Right ventricle myocardium superior (tissue), 1 donor: ENCODE measurements at places on chromosomes 3 and 15. TPM values are rescaled to one million over a fixed set of nuclear protein-coding genes. Genes with fewer than 3 reads are reported as not detected.

- no peak for DNase-seq
Observed at GRCh38 chr3:27594096-27594690, 110.0 kb upstream of the SLC4A7 start.

The MOBP gene
- total RNA-seq = not detected

DNA sequence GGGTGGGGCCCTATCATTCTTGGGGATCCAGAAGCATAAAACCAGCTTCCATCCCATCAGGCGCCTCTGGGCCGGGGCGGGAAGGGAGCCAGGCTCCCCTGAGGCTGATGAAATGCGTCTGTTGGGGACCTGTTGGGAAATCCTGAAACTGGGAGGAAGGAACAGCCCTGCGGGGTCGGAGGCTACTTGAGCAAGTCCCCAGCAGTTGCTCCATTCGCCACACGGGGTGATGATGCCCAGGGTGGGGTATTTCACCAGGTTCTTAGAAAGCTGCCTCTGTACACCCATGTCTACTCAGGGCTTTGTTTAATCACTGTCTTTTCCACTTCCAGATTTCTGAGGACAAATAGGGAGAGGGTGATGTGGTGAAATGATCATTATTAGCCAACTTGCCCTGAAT is 25.4 kb upstream of the TSEN2 start:
- DNase-seq = no peak

GRCh38 chr3:82354228-82354627 is 592.8 kb upstream of the GBE1 start:
- DNase-seq = no peak

The TMEM212 gene
- not detected for total RNA-seq

DNA sequence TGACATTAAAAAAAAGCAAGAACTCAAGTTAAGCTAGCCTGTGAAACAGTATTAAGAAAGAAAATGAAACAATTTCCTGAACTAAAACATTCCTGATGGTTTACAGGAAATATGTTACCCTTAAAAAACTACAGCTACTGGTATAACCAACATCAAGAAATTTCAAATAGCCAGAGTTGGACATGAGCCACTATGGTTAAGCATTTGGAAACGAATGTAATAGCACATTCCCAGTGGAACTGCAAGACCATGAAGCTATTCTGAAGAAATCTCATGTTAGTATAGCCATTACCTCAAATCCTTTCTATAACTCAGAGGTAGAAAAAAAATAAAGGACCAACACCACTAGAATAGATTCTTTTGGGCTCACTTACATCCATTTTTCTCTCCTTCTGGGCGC is 30.2 kb downstream of the CPNE4 start:
- DNase-seq = no peak

- DNase-seq = no peak
Observed at GRCh38 chr3:73503781-73504180, 121.0 kb downstream of the PDZRN3 start.

DNA sequence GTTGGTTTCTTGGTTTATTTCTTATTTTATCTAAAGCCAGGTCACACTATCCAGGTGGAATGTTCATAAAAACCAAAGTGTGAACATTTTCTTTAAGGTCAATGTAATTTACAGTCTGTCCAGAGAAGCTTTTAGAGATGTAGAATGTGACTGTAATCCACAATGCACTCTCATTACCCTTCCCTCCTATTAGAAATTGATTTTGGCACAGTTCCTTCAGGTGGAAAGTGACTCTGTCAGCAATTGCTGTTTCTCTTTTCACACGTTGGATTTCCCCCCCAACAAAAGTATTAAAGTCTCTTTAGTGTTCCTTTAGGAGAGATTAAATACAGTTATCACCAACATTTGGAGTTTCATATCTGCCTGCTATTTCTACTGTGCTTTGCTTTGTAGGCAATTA is 31.6 kb upstream of the COPB2 start:
- no peak for DNase-seq

The TMEM266 gene
- total RNA-seq = 0.13 TPM

The TRH gene
- total RNA-seq = not detected
